ENCODE measurements at places on chromosomes 2 and 18.

DNA sequence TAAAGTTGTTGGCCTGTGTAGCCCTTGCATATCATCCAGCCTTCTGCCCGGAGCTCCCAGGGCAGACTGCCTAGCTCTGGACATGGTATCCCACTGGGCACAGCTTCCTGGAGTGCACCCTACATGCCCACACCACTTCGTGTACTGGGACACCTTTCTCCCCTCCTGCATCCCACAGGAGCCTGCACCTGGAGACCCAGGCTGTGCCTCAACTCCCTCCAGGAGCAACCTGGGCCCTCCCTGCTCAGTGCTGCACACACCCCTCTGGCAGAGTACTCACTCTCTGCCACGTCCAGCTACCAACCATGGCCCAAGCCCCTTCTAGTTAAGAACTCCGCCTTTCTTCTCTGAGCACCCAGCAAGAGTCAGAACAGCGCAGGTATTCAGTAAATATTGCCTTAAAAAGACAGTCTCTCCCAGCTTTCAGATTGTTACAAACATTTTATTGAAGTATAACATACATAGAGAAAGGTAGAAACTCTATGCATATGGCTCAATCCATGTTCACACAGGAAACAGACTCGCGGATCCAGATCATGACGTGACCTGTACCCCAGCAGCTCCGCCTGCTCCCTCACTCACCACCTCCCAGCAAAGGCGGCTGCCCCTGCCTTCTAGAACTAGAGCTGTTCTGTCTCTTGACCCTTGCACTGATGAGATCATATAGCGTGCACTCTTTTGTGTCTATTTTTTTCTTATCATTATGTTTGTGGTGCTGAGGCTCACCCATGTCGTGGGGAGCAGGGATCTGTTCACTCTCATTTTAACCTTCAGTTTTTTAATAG is 98.4 kb upstream of the MYCN start:
- H3K27ac ChIP-seq: no peak overlapping the region
- no peaks in the 10 kb centered on the region for H3K27me3 ChIP-seq
- peaks cover 4% of the 10 kb centered on the region for H3K4me1 ChIP-seq
- no peaks in the 10 kb centered on the region for H3K36me3 ChIP-seq
- no peak overlapping the region for H3K4me3 ChIP-seq
- DNase-seq: no peak

GRCh38 chr2:212914392-212914791 is 237.0 kb downstream of the IKZF2 start:
- no peaks in the 10 kb centered on the region for H3K36me3 ChIP-seq
- H3K4me3 ChIP-seq: no peak overlapping the region
- H3K27me3 ChIP-seq: no peaks in the 10 kb centered on the region

- no peaks in the 10 kb centered on the region for H3K36me3 ChIP-seq
- peaks cover 5% of the 10 kb centered on the region for H3K27me3 ChIP-seq
- H3K4me3 ChIP-seq: no peak overlapping the region
Measured at GRCh38 chr2:127679680-127680361, 4.5 kb upstream of the LIMS2 start.

- no peak overlapping the region for H3K4me3 ChIP-seq
- H3K27ac ChIP-seq: no peak overlapping the region
- no peaks in the 10 kb centered on the region for H3K4me1 ChIP-seq
- H3K27me3 ChIP-seq: no peaks in the 10 kb centered on the region
Measured at GRCh38 chr2:143730953-143731260, 601.7 kb downstream of the ARHGAP15 start.

DNA sequence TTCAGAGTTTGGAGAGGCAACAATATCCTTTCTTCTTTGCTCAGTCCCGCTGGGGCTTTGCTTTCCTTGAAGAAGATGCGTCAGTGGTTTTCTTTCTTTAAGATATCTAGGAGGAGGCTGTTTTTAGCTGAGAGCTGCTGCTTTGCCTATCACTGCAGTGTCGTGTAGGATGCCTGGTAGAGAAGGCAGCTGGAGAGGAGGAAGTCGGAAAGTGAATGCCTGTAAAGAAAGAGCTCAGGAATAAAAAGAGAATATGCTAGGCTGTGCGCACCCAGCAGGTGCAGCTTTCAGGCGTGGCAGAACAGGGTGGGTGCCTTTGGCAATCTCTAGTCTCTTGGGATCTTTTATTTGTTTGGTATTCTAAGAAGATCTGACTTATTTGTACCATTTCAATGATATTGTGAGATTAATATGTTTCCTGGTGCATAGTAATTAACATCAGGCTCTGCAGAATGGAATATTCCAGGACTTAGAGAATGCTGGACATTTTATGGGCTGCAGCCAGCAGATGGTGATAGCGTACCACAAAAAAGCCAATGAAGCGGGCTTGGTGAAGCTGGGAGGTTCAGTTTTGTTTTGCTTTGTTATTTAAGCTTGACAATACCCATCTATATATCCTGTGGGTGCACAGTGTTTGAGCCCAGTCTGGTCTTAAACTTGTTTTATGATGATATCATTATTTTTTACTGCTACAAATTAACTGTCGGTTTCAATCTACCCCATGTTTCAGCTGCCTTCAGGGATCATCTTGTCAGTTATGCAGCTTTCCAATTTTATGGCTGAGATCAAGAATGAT is 34.9 kb downstream of the CAVIN2 start:
- no peaks in the 10 kb centered on the region for H3K4me1 ChIP-seq
- peak; percentile 85 for DNase-seq
- H3K36me3 ChIP-seq: no peaks in the 10 kb centered on the region
- no peak overlapping the region for H3K4me3 ChIP-seq

GRCh38 chr2:104849618-104850141 is 4.2 kb upstream of the POU3F3 start:
- DNase-seq: peak; percentile 83
- H3K27me3 ChIP-seq: peaks cover 63% of the 10 kb centered on the region
- H3K4me1 ChIP-seq: peaks cover 3% of the 10 kb centered on the region
- H3K4me3 ChIP-seq: peak overlapping the region; percentile 58
- peak overlapping the region; percentile 92 for H3K27ac ChIP-seq

- no peaks in the 10 kb centered on the region for H3K4me1 ChIP-seq
- no peaks in the 10 kb centered on the region for H3K36me3 ChIP-seq
- H3K27me3 ChIP-seq: no peaks in the 10 kb centered on the region
- no peak for DNase-seq
- H3K4me3 ChIP-seq: no peak overlapping the region
- H3K27ac ChIP-seq: no peak overlapping the region
Measured at GRCh38 chr18:63331105-63331504, 11.5 kb upstream of the BCL2 start.

- no peak overlapping the region for H3K4me3 ChIP-seq
- H3K27ac ChIP-seq: no peak overlapping the region
- no peaks in the 10 kb centered on the region for H3K4me1 ChIP-seq
- no peak for DNase-seq
- no peaks in the 10 kb centered on the region for H3K27me3 ChIP-seq
- H3K36me3 ChIP-seq: peaks cover 9% of the 10 kb centered on the region
Measured at GRCh38 chr2:61233581-61233980, 71.6 kb downstream of the C2orf74 start.

- no peaks in the 10 kb centered on the region for H3K36me3 ChIP-seq
- no peak for DNase-seq
- H3K4me3 ChIP-seq: no peak overlapping the region
- no peak overlapping the region for H3K27ac ChIP-seq
Measured at GRCh38 chr2:83991992-83992391, 467.1 kb downstream of the SUCLG1 start.

DNA sequence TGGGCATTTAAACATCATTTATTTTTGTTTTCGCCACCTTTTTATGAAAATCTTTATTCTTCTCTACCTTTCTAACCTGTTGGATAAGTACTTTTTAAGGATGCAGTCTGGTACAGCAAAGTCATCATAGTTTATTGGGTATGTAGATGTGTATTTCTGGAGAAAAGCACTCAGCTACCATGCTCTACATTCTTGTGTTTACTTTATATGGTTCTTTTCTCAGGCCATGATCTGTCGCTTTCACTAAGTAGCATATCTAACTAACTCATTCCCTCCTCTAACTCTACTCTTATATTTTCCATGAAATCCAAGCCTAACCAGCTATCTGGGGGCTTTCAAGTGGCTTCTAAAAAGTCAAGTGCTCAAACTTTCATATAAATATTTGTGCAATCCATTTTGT is 25.3 kb upstream of the SETBP1 start:
- no peak for DNase-seq
- no peaks in the 10 kb centered on the region for H3K36me3 ChIP-seq
- no peaks in the 10 kb centered on the region for H3K4me1 ChIP-seq
- H3K27ac ChIP-seq: no peak overlapping the region
- no peaks in the 10 kb centered on the region for H3K27me3 ChIP-seq

DNA sequence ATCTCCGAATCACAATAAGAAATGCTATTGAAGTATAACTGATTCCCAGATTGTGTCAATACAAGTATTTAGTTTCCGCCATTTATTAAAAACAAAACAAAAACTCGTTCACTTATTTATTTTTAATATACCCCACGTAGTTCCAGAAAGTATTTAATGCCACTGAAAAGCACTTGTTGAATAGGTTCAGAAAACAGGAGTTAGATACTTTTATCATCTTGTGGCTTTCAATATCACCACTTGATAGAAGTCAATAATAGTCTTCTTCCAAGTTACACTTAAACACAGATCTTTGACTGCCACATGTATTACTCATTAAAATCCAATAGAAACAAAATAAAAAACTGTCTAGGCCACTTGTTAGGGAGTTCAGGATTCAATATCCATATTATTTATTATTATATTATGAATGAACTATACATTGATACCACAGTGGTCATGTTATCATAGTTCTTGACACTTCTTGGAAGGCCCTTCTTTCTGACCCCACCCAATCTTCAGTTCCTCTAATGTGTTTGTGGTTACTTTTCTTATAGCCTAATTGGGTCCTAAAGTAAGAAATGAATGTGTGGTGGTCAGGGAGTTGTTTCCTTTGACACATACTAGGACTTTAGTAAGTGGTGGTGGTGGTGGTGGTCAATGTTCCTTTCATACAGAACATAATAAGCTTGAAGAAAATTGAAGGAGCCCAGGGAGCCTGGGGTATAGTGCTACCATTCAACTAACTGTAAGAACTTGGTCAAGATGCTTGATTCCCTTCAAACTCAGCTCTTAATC is 221.3 kb upstream of the ITGA4 start:
- H3K27me3 ChIP-seq: no peaks in the 10 kb centered on the region
- H3K27ac ChIP-seq: no peak overlapping the region
- H3K4me1 ChIP-seq: no peaks in the 10 kb centered on the region
- DNase-seq: no peak

- H3K27me3 ChIP-seq: no peaks in the 10 kb centered on the region
- no peak overlapping the region for H3K4me3 ChIP-seq
- no peaks in the 10 kb centered on the region for H3K4me1 ChIP-seq
- no peak overlapping the region for H3K27ac ChIP-seq
- DNase-seq: no peak
- H3K36me3 ChIP-seq: peaks cover 6% of the 10 kb centered on the region
Measured at GRCh38 chr2:182779323-182779722, 63.3 kb downstream of the DNAJC10 start.

DNA sequence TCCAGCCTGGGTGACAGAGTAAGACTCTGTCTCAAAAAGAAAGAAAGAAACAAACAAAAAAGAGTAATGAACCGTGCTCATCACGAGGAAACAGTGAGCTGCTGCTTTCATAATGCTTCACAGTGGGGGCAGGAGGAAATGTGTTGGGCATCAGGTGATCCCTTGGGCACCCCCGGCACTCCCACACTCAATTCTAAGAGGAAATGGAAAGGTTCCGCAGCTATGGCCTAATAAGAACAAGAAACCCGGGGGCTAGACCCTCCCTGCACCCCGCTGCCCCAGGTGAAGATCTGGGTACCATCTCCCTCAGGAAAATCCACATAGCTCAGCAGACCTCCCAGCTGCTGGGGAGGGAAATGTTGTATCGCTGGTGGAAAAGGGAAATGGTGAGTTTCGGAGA is 118.9 kb downstream of the LPIN1 start:
- peaks cover 10% of the 10 kb centered on the region for H3K4me1 ChIP-seq
- H3K27me3 ChIP-seq: no peaks in the 10 kb centered on the region
- no peaks in the 10 kb centered on the region for H3K36me3 ChIP-seq
- no peak overlapping the region for H3K4me3 ChIP-seq
- DNase-seq: no peak
- H3K27ac ChIP-seq: no peak overlapping the region

GRCh38 chr18:80231616-80232015 is 15.7 kb downstream of the PARD6G start:
- no peak overlapping the region for H3K4me3 ChIP-seq
- H3K27me3 ChIP-seq: no peaks in the 10 kb centered on the region
- DNase-seq: no peak

GRCh38 chr2:147382322-147382948 is 462.4 kb upstream of the ACVR2A start:
- H3K4me1 ChIP-seq: no peaks in the 10 kb centered on the region
- H3K4me3 ChIP-seq: no peak overlapping the region
- H3K27ac ChIP-seq: no peak overlapping the region
- H3K36me3 ChIP-seq: no peaks in the 10 kb centered on the region
- no peak for DNase-seq

GRCh38 chr2:60406192-60406591 is 147.3 kb downstream of the BCL11A start:
- H3K27me3 ChIP-seq: no peaks in the 10 kb centered on the region
- DNase-seq: no peak
- no peak overlapping the region for H3K4me3 ChIP-seq
- no peaks in the 10 kb centered on the region for H3K36me3 ChIP-seq
- H3K27ac ChIP-seq: no peak overlapping the region

DNA sequence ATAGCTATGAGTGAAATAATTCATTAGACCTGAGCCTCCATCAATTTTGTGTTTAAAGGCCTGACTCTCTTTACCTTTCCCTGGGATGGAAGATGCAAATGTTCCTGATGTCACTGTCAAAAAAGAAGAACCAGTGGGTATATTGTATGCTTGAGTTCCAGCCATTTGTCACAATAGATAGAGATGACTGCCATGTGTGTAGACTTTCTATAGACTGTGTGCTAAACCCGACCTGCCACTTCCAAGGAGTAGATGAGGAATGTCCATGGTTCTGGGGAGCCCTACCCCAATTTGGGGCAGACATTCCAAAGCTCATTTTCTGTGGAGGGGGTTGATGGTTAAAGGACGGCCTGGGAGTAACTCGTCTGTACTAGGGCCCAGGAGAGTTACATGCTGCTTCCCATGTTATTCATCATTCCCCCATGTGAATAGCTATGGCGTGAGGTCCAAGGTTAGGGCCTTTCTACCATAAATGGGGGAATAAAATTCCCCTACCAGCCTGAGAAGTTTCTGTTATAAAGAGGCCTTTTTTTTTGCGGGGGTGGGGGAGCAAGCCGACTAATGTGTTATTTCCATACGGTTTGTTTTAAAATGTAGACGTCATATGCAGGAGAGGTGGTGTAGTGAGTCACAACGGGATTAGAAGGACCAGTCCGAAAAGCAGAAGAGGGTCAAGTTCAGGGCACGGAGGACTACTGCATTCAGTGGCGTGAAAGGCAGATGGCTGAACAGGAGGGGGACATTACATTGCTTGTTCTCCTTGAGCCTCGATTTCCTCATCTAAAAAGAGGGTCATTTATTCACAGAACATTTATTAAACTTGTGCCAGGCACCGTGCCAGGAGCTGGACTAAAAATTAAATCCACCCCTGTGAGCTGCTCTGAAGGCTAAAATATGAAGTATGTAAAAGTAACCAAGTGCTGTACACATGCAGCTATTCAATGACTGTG is 24.0 kb downstream of the IL1B start:
- H3K27me3 ChIP-seq: no peaks in the 10 kb centered on the region
- H3K4me1 ChIP-seq: no peaks in the 10 kb centered on the region
- DNase-seq: no peak
- no peak overlapping the region for H3K27ac ChIP-seq

GRCh38 chr18:36812678-36813077 is 16.1 kb downstream of the TPGS2 start:
- H3K4me1 ChIP-seq: no peaks in the 10 kb centered on the region
- no peaks in the 10 kb centered on the region for H3K27me3 ChIP-seq
- DNase-seq: no peak
- H3K36me3 ChIP-seq: no peaks in the 10 kb centered on the region

Data from kidney (tissue), 22 donors.